ENCODE measurements at places on chromosomes 2 and 18. TPM values are rescaled to one million over a fixed set of nuclear protein-coding genes. Genes with fewer than 3 reads are reported as not detected.

The CDCA7 gene
- total RNA-seq, result 53.7 TPM

The SYT4 gene
- not detected for total RNA-seq

The IL1R2 gene
- 55.8 TPM for total RNA-seq

The SPTBN1 gene
- total RNA-seq, result 85.3 TPM

The CXCR2 gene
- 0.48 TPM for total RNA-seq

The TMEM237 gene
- total RNA-seq, result 22.0 TPM

The MOCOS gene
- 0.19 TPM for total RNA-seq

The CCDC68 gene
- 0.16 TPM for total RNA-seq

The ICOS gene
- 146 TPM for total RNA-seq

The FAP gene
- total RNA-seq, result not detected

The SERPINB3 gene
- not detected for total RNA-seq

The HEATR5B gene
- 23.2 TPM for total RNA-seq

The CFAP65 gene
- total RNA-seq, result not detected

The TANK gene
- total RNA-seq, result 114 TPM

The NAGK gene
- 55.4 TPM for total RNA-seq

The TXNDC2 gene
- not detected for total RNA-seq

The RAB27B gene
- 0.50 TPM for total RNA-seq

The FER1L5 gene
- not detected for total RNA-seq

The HAAO gene
- 0.99 TPM for total RNA-seq

The FAM210A gene
- 101 TPM for total RNA-seq

The DNER gene
- total RNA-seq, result not detected

The CMPK2 gene
- total RNA-seq, result 2.6 TPM

All from activated T-helper 17 cell treated with anti-CD3 and anti-CD28 coated beads, Interleukin-2, amount 50 U/mL, for 72 hours (primary cell).